ENCODE measurements at places on chromosomes 13 and 19.

- DNase-seq, result peak; percentile 74
Observed at GRCh38 chr13:23558675-23559536, 11.3 kb upstream of the TNFRSF19 start.

- peak; percentile 80 for DNase-seq
Observed at GRCh38 chr19:8569066-8569771, 8.0 kb downstream of the MYO1F start.

GRCh38 chr19:3028305-3029064, 595 bp downstream of the TLE2 start:
- no peak for DNase-seq

DNA sequence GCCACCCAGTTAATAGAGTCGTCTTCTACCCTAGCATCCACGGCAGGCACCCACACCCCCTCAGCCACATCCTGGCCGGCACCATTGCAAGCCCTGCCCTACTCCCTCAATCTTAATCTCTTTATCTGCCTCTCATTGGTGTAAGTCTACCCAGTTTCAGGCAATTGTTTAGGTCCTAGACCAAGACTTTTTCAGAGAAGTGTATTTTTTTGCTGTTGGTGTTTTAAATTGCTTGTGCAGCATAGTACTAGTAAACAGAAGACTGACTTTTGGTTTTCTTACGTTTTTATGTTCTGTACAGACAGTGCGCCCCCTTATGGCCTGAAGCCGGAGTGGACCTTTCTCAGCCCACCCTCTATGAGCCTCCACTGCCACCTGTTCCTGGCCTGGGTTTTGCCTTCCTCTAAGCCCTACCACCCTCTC, 2.3 kb upstream of the LCP1 start:
- peak; percentile 11 for DNase-seq

DNA sequence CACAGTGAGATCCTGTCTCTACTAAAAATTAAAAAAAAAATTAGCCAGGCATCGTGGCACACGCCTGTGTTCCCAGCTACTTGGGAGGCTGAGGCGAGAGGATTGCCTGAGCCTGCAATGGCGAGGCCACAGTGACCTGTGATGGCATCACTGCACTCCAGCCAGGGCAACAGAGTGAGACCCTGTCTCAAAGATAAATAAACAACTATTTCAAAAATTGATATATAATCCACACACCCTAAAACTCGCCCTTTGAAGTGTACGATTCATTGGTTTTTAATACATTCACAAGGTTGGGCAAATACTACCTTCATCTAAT, 12.1 kb upstream of the TICAM1 start:
- no peak for DNase-seq

GRCh38 chr19:6218491-6219146, 61.2 kb downstream of the MLLT1 start:
- DNase-seq, result peak; percentile 77

DNA sequence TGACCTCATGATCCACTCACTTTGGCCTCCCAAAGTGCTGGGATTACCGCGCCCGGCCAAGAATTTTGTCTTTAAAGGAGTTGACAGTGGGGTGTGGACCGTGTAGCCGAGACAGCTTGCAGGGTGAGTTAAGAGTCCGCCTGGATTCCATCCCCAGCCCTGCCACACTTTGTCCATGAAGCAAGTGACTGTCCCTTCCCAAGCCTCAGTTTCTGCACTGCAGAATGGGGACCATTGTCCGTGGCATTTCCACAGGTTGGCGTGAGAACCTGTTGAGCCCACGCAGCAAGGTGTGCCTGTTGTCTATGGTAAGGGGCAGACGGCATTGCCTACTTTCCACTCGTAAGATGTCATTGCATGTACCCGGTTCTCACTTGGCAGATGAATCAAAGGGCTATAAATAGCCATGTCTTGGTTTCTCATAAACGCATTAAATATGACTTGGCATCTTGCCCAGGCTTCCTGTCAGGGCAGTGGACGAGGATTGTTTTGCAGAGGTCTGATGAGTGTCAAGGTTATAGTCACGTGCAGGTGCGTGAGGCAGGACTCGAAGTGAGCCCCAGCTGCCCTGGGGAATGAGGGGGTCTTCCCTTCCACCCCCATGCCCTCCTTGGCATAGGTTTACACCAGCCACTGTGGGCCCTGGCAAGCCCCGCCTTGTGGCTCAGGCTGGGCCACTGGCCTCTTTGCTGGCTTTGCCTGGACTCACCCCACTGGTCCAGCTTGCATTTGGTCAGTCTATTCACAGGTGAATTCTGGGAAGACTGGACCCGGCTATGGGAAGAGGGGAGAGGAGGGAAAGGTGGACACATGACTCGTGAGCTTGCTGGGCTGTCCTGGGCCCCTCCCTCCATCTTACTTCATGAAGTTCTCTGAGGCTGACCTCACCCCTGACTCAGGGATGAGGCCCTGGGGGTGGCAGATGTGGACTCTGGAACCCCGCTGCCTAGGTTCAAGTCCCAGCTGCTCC, 14.6 kb downstream of the FAM187B start:
- peak; percentile 82 for DNase-seq

GRCh38 chr19:42412661-42413076, 14.5 kb downstream of the LIPE start:
- DNase-seq, result no peak

DNA sequence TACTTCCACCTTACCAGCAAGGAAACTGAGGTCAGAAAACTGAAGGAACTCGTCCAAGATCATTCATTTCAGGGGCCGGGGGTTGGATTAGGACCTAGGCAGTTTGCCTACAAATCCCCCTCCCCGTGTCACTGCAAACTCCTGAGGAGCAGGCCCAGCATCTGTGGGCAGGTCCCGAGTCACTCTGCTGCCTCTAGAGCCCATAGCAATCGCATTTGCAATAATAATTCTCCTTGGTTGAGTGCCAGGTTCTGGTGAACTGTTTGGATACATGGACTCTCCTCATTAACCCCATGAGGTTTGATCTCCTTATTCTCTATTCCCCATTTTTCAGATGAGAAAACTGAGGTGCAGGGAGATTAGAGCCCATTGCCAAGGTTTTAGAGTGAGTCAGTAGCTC, 903 bp downstream of the PIN1 start:
- no peak for DNase-seq

- DNase-seq, result peak; percentile 13
Observed at GRCh38 chr13:73754727-73755292, 379.4 kb downstream of the KLF12 start.

DNA sequence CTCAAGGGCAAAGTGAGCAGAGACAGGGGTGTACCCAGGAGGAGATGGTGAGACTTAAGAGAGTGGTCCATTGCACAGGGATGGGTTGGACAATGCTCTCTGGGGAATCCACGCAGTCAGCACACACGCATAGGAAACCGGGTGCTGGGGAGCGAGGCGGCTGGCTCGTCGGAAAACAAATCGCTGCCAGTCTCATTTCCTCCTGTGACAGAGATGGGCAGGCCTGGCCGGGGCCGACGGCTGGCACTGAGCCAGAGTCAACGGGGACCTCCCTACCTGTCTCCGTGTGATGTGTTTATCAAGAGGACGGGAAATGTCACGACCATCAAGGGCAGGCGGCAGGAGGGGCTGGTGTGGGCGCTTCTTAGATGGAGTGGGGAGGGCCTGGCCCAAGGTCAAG, 27.3 kb downstream of the PTPRS start:
- DNase-seq, result no peak

- no peak for DNase-seq
Observed at GRCh38 chr13:83798731-83799130, 83.5 kb downstream of the SLITRK1 start.

DNA sequence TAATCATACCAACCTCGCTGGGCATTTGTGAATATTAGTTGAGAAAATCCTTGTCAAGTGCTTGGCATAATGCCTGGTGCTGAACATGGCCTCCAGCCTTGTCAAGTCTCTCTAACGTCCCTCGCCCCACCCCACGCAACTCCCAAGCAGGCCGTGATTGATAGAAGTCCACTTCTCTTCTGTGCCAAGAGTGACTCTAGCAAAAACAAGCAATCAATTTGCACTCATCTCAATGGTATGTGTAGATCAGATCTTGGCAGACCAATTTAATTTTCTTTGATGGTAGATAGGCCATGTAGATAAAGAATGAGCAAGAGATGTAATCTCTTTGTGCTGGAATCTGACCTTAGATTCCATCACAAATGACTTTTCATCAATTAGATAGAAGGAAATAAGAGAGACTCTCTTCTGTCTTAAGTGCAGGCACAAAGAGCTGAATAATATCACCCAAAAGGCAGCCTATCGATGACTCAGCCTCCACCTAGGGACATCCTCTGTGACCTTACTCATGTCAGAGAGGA, 31.0 kb upstream of the KATNAL1 start:
- DNase-seq, result peak; percentile 18

GRCh38 chr19:31592456-31592855, 243.2 kb upstream of the TSHZ3 start:
- no peak for DNase-seq

- no peak for DNase-seq
Observed at GRCh38 chr19:4807188-4807587, 15.7 kb downstream of the FEM1A start.

DNA sequence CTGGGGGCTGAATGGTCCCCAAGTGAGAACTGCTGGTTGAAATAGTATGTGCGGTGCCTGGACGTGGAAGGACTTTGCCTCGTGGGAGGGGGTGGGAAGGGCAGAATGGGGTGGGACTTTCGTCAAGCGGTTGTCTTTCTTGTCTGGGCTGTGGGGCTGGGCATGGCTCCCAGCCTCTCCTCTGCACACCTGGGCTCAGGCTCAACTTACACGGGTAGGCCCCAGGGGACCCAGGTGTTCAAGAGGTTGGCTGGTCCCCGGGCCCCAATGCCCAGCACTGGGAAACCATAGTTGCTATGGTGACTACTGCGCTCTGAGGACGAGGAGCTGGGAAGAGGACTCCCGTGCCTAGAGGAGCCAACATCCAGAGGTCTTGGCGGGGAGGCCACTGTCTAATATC, 7.3 kb downstream of the NWD1 start:
- DNase-seq, result no peak

DNA sequence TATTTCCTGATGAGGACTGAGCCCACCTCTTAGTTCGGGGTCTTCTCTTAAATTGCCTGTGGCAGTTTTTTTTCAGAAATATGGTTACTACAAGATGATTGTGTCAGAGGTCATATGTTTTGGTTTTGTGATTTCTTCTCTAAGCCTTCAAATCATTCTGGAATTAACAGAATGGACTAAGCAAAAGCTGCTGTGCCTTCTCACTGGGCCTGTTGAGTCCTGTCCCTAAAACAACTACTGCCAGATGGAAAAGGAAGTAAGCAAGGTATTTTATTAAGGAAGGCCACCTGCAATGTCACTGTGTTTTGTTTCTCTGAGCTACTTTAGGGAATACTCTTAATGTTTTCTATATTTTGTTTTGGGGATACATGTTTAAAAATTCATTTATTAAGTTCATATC, 470.8 kb downstream of the PCDH20 start:
- no peak for DNase-seq

DNA sequence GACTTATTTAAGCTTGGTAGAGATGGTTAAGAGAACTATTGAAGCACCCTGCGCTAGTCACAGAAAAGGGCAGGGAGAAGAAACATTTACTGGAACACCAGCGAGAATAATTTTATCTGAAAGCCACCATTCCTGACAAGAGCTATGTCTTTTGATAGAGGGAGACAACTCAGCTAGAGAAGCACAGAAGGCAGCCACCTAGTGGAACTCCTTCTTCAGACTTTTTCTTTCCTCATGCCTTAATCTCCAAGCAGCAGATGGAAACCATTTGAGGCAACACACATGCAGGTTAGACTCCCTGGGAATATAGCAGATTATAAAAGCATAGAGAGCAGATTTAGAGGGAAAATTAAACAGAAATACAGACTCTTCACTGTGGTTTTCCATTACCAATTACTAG, 813.4 kb downstream of the SLITRK6 start:
- no peak for DNase-seq

DNA sequence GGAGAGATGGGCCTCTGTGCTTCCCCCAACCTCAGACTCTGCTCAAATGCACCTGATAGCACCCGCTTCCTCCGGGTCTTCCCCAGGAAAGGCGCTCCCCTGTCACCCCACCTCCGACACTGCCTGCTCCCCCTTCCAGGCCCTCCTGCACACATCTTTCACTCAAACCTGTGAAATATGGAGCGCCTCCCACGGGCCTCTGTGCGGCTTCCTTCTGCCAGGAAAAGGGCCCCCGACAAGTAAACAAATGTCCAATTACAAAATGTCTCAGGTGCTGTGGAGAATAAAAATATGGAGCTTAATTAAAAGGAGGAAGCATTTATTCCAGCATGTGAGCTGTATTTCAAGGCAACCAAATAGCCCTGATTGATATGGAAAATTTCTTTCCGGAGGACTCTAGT, 15.6 kb upstream of the CCNE1 start:
- DNase-seq, result no peak

GRCh38 chr13:97658556-97658955, 224.6 kb downstream of the RAP2A start:
- DNase-seq, result no peak

DNA sequence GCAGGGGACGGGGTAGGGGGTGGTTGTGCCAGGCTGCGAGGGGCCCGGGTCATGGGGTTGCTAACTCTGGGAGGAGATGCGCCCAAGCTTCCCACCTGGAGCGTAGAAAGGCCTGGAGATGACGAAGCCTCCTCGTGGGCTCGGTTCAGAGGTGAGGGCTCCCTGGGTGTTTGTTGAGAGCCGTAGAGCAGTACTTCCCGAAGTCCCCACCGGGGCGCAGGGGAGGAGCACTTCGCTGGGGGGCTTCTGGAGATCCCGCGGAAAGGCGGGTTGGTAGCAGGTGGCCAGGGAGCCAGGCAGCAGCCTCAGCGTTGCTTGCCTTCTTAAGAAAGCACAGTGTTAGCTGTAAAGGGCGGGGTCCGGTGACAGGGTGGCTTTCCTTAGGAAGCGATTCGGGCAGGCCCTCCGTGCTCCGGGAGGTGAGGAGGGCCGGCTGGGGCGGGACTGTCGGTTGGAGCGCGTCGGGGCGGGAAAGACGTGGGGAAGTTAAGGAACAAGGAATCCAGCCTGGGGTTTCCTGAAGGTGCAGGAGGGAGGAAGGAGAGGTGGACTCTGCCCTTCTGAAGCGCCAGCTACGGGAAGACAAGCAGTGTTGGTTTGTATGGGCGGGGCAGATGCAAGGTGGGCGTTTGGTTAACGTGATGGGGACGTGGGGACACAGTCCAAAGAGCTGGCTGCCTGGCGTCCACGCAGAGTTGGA, 3.3 kb downstream of the VSTM2B start:
- DNase-seq, result peak; percentile 47

DNA sequence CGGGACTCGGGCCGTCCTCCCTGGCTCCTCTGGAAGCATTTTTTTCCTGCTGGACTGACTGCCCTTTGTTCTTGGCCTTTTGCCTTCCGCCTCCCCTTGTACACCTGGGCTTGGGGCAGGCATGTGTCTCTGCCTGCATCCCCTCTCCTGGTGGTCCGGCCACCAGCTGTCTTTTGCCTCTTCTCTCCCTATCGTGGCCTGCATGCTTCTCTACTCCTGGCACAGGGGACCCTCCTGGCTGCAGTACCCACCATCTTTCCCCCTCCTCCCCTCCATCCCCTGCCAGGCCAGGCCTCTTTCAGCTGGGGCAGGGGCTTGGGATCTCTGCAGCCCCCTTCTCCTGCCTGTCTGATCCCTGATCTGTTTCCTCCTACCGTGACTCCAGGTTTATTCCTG, 12.1 kb downstream of the WTIP start:
- DNase-seq, result no peak

DNA sequence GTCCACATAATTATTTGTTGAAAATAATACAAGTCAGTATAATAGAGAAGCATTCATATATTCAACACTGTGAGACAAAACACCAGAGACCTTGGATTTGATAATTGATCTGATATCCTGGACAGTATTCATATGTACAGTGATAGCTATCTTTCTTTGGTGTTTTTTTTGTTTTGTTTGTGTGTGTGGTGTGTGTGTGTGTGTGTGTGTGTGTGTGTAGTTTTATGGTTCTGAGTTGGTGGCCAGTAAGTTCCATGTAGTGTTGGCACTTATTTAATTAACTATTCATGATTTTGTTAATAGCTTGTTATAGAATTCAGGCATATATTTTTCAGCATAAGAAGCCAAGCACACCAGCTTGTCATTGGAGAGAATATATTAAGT, 1.6 kb upstream of the ANGPTL6 start:
- DNase-seq, result no peak
